ENCODE measurements at places on chromosomes 12 and 14. TPM values are rescaled to one million over a fixed set of nuclear protein-coding genes. Genes with fewer than 3 reads are reported as not detected.

CLEC2B gene
- 20.3 TPM for total RNA-seq

SOX5 gene
- total RNA-seq: 2.6 TPM

PIP4K2C gene
- 9.6 TPM for total RNA-seq

EML5 gene
- under 0.01 TPM for total RNA-seq

RNF212B gene
- total RNA-seq: not detected

IQSEC3 gene
- total RNA-seq: not detected

RNASE4 gene
- total RNA-seq: 20.9 TPM

KERA gene
- total RNA-seq: not detected

APOF gene
- total RNA-seq: not detected

LMO3 gene
- total RNA-seq: not detected

WNT1 gene
- not detected for total RNA-seq

CLEC1B gene
- not detected for total RNA-seq

Measured in vein endothelial cell (primary cell).